ENCODE measurements at places on chromosomes 12 and 14.
A peak's percentile ranks its signal among the peaks of the same experiment; 100 is the strongest.

DNA sequence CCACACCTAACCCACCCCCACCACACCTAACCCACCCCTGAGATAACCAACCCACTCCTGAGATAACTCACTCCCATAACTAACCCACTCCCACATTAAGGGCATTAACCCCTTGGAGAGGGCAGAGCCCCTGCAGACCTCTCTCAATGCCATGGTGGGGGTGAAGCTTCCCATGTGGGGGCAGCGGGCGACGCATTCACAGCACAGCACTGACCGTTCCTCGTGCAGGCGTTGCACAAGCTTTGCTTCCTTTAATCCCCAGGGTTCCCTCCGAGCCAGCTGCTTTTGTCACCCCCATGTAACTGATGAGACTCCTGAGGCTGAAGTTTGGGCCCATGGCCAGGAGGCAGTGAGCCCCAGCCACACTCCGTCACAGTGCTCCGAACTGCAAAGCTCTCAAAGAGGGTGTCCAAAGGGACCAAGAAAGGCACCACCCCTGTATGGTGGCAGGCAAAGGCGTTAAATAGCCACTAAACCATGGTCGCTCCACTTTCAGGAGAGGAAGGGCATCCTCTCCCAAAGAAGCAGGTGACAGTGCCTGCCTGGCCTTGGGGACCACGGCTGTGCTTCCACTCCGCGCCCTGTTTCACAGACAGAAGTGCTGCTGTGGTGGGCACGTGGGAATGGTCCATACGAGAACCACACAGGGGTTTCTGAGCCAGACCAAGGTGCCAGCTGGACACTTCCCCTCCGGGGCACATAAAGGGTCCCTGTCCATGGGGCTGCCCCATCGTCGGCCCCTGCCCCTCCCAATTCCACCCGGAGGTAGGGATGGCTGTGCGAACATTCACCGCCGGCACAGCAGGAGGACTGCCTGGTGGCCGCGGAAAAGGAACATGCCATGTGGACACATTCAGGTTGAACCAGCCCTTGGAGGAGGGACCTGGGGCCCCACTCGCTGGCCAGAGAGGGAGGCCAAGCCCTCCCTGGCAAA lies 28.3 kb downstream of the GALNT9 start:
- DNase-seq: no peak

- DNase-seq: no peak
Measured at GRCh38 chr12:113129664-113130456, 5.7 kb downstream of the RASAL1 start.

DNA sequence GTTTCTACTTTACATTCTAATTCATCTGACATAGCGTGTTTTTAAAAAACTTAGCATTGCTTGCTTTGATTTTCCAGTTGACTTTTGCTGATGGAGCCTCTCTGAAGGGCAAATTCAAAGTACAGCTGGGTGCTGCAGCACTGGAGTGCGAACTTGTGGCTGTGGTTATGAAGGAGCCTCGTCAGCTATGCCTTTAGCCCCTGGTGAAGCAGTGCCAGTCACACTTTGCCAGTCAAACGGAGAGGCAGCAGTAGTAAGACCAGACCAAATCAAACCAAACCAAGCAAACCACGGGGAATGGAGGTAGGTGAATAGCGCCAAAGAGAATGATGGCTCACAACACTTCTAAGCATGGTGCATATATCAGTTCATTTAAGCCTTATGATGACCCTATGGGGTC lies 15.1 kb upstream of the SLC38A2 start:
- DNase-seq: no peak

DNA sequence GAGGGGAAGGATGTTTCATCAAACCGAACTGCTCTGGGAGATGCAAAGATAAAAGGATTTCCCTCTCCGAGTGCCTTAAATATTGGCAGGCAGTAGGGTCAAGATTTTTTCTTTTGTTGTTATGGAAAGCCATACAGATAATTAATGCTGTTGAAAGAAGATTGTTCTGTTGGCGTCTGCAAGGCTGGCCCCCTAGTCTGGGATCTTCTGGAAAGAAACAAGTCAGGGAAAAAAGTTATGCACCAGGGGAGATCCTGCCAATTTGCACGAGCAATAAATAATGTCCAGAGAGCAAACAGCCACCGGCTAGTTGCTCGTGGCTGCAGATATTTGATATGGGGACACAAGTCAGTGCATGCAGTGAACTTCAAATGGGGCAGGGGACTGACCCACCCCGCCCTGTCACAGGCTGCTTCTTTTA lies 202.1 kb upstream of the MYL2 start:
- no peak for DNase-seq

DNA sequence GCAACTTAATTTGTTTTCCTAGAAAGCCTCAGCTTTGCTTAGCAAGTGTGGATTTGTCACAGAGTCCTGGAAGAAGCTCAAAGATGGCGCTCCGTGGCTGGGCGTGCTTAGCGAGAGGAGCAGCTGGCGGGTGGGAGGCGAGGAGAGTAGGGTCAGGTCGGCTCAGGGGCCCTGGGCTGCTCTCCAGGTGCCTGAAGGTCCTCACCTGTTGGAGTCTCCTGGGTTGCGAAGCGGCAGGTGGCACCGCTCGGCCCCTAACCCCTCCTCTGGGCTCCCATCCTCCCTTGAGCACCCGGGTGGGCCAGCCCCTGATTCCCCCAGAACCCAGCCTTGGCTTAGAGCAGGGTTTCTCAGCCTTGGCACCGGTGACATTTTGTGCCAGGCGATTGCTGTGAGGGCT lies 25.1 kb downstream of the LRTM2 start:
- DNase-seq: no peak

GRCh38 chr14:64444984-64445845 lies 20.1 kb upstream of the AKAP5 start:
- no peak for DNase-seq

- DNase-seq: no peak
Measured at GRCh38 chr14:101979666-101980065, 15.3 kb downstream of the DYNC1H1 start.

DNA sequence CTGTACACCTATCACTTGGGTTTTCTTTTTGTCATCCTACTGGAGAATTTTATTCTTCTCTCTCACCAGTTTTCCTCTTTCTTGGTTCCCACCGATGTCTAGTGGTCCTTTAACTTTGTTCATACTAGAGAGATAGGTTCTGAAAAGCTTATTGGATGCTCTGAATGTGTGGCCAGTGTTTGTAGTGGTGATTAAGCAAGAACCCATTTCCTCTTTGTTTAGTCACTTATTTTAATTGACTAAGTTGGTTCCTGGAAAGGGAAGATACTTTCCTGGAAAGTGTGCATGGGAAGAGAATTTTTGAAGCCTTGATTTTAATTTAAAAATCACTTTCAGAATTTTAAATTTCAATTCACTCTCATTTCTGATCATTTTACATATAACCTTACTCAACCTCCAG lies 127.2 kb downstream of the OTOGL start:
- DNase-seq: no peak

DNA sequence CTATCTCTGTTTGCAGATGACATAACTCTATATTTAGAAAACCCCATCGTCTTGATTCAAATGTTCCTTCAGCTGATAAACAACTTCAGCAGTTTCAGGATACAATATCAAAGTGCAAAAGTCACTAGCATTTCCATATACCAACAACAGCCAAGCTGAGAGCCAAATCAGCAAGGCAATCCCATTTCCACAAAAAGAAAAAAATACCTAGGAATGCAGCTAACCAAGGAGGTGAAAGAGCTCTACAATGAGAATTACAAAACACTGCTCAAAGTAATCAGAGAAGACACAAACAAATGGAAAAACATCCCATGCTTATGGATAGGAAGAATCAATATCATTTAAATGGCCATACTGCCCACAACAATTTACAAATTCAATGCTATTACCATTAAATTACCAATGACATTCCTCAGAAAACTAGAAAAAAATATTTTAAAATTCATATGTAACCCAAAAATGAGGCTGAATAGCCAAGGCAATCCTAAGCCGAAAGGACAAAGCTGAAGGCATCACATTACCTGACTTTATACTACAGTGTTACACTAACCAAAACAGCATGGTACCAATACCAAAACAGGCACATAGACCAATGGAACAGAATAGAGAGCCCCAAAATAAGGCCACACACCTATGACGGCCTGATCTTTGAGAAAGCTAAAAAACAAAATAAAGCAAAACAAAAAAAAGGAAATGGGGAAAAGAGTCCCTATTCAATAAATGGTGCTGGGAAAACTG lies 901.7 kb downstream of the LRFN5 start:
- DNase-seq: no peak

DNA sequence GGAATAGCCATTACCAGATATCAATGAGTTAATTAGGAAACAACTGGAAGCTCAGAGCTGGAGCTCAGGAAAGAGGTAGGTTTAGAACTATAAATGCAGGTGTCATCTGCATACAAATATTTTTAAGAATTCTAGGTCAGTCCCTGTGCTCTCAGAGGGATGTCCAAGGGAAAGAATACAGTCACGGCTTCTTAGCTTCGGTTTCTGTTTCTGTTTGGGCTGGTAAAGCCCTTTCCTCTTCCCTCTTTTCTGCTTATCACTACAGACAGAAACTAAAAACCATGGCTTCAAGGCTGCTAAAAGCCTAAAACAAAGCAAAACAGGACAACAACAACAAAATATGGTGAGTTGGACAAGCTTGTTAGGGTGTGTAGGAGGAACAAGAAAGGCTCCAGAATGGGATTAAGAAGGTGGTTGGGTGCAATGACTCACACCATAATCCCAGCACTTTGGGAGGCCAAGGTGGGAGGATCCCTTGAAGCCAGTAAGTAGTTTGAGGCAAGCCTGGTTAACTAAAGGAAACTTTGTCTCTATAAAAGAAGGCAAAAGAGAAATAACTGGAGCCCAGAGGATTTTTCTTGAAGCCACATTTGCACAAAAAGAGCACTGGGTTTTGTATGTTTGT lies 113.0 kb downstream of the SEC23A start:
- DNase-seq: no peak

GRCh38 chr12:1622406-1622805 lies 6.6 kb upstream of the WNT5B start:
- no peak for DNase-seq

DNA sequence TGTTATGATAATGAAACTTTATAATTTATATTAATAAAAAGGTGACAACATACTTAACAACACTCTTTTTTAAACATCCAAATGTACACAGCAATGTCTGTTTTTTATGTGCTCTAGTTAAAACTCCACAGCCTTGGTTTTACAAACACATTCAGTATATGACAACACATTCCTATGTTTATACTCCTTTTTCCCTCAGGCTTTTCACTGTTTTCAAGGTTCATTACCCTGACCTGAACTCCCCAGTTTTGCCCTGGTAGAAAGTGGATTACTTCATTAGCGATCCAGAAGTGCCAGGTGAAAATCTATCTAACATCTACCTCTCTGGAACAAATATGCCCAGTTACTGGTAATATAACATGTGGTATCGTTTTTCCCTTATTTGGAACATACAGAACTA lies 340.2 kb upstream of the DDHD1 start:
- DNase-seq: no peak

- DNase-seq: peak; percentile 83
Measured at GRCh38 chr14:68979021-68979721, at the start of gene ACTN1. ACTN1 (minus strand) TSS chr14:68979302; CDS start chr14:68979056, 246 bp downstream.

- no peak for DNase-seq
Measured at GRCh38 chr12:9198012-9198411, 10.2 kb downstream of the PZP start.

- no peak for DNase-seq
Measured at GRCh38 chr12:54017027-54017788, 8.4 kb downstream of the HOXC8 start.

DNA sequence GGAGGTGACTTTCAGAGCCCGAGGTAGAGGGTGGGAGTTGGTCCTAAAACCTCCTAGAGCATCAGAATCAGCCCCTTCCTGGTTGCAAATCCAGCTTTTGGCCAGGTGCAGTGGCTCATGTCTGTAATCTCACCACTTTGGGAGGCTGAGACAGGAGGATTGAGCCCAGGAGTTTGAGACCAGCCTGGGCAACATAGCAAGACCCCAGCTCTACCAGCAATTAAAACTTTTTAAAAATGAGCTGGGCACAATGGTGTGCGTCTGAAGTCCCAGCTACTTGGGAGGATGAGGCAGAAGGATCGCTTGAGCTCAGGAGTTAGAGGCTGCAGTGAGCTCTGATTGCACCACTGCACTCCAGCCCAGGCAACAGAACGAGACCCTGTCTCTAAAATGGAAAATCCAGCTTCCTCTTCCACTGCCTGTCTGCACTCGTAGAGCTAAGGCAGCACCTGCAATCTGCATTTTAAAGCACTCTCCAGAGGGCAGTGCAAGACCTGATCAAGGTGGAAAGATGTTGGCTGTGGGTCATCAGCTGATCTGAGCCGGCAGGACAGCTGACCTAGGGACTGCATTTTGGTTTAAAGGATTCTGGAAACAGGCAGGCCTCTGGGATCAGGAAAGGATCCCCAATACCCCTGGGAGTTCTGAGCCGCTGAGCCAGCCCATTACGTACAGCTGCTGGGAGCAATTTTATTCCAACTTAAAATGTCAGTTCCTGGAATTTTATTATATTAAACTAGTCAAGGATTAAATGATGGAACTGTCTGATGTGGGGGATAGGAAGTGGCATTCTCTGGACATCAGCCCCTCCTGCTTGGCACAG lies 1.8 kb upstream of the TESC start:
- no peak for DNase-seq

DNA sequence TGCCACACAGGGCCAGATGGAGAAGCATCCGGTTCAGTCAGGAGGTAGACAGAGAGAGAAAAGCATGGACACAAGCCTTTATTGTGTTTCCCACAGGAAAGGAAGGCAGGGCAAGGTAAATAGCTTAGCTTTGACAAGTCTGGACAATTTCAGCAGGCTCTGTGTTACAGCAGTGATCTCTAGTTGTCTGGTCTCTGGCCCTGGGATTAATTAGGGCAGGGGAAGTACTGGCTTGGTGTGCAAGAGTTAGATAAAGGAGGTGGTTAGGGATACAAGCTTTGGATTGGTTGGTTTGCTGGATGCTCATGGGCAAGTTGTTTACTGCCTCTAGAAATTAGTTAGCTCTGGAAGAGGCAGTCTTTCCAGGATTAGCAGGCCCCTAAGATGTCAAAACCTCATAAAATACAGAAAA lies 15.1 kb upstream of the NGDN start:
- no peak for DNase-seq

DNA sequence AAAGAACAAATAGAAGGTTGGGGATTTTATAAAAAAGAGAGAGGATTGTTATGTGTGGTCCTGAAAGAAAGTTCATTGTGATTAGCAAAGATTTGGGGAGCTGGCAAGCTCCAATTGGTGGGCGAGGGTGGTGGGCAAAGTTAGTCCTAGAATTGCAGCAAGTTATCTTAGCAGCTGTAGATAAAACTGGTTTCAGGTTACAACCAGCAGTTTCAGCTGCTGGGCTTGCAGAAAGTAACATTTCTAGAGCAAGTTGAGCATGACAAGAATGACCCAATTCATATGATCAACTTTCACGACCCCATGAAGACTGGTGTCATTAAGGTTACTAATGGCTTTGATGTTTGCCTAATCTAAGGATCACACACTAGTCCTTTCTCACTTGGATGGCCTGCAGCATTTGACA lies 177.9 kb upstream of the NUDT4 start:
- DNase-seq: no peak

- no peak for DNase-seq
Measured at GRCh38 chr14:23308721-23309445, 2.2 kb downstream of the BCL2L2 start.

DNA sequence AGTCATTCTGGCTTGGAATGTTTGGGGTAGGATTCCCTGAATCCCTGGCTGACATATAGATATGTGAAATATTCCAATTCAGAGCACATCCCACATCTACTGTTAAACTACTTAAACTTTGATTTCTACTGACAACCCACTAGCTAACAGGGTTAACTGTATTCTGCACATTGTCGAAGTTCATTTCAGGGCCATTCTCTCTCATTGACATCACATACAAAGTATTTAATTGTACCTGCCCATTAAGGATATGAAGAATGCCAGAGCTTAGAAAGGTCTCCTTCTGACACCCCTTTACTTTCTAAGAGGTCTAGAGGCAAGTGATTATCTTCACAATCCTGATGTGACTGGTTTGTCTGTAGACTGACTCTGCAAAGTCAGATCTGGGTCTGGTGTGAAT lies 2.8 kb upstream of the DCN start:
- no peak for DNase-seq
